Caco-2 (cell line): ENCODE measurements at places on chromosomes 16 and 17. TPM values are rescaled to one million over a fixed set of nuclear protein-coding genes. Genes with fewer than 3 reads are reported as not detected.

- no peak overlapping the region for H3K27ac ChIP-seq
- H3K4me3 ChIP-seq, result no peak overlapping the region
- no peak for DNase-seq
- H3K4me1 ChIP-seq, result no peaks in the 10 kb centered on the region
These were observed 1401.0 kb downstream of the CDH11 start for GRCh38 chr16:63720848-63721247.

GRCh38 chr17:49995055-49995738, at the start of gene DLX3:
DLX3 (minus strand) TSS chr17:49995224; CDS start chr17:49994998, 226 bp downstream.
- H3K4me3 ChIP-seq, result peak within 1 kb of the TSS; percentile 45
- DNase-seq, result peak; percentile 81
- H3K4me1 ChIP-seq, result no peaks in the 10 kb centered on the region
- H3K27me3 ChIP-seq, result no peaks in the 10 kb centered on the region
- no peaks in the 10 kb centered on the region for H3K36me3 ChIP-seq
- H3K27ac ChIP-seq, result peak within 1 kb of the TSS; percentile 78

GRCh38 chr17:32659419-32659842, 172.6 kb downstream of the CDK5R1 start:
- no peaks in the 10 kb centered on the region for H3K4me1 ChIP-seq
- peak; percentile 63 for DNase-seq

The GPR139 gene
- total RNA-seq, result not detected in 2 replicates

DNA sequence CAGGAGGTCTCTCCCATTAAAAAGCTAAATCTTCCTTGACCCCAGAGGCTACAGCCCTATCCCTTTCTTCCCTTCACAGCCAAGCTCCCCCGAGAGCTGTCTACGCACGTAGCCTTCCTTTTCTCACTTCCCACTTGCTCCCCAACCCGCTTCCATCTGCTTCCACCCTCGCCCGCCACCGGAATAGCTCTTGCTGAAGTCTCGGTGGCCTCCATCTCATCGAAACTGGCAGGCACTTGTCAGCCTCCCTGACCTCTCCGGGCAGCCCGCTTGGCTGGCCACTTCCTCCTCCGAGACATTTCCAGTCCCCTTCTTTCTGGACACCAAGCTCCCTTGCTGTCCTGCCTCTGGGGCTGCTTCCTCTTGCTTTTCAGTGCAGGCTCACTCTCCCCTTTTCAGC, 10.7 kb upstream of the EPOP start:
- DNase-seq, result no peak
- no peaks in the 10 kb centered on the region for H3K36me3 ChIP-seq
- H3K4me1 ChIP-seq, result no peaks in the 10 kb centered on the region
- H3K4me3 ChIP-seq, result no peak overlapping the region

The C17orf78 gene
- total RNA-seq, result not detected in 2 replicates

The MT1G gene
- not detected in 2 replicates for total RNA-seq

DNA sequence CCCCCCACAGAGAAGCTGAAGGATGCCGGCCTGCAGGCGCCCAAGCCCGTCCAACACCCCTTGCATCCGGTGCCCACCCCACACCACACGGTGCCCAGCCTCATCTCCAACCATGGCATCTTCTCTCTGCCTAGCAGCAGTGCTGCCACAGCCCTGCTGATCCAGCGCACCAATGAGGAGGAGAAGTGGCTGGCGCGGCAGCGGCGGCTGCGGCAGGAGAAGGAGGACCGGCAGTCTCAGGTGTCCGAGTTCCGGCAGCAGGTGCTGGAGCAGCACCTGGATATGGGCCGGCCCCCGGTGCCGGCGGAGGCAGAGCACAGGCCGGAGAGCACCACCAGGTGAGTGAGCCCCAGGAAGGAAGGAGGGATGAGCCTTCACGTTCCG, 31.5 kb downstream of the GINS2 start:
- peaks cover 15% of the 10 kb centered on the region for H3K36me3 ChIP-seq
- no peak overlapping the region for H3K27ac ChIP-seq
- no peaks in the 10 kb centered on the region for H3K4me1 ChIP-seq
- no peaks in the 10 kb centered on the region for H3K27me3 ChIP-seq

GRCh38 chr17:27049104-27049784, 244.7 kb upstream of the WSB1 start:
- no peaks in the 10 kb centered on the region for H3K36me3 ChIP-seq
- H3K27ac ChIP-seq, result no peak overlapping the region
- H3K4me1 ChIP-seq, result no peaks in the 10 kb centered on the region; the same call in 1 of the 2 replicates
- no peak for DNase-seq
- no peaks in the 10 kb centered on the region for H3K27me3 ChIP-seq
- H3K4me3 ChIP-seq, result no peak overlapping the region

GRCh38 chr17:81940538-81941483, 3.7 kb upstream of the PYCR1 start:
- H3K27me3 ChIP-seq, result no peaks in the 10 kb centered on the region
- peak overlapping the region; percentile 51 for H3K27ac ChIP-seq
- no peak for DNase-seq
- peaks cover 9% of the 10 kb centered on the region for H3K4me1 ChIP-seq

The SLC6A2 gene
- not detected in 2 replicates for total RNA-seq

DNA sequence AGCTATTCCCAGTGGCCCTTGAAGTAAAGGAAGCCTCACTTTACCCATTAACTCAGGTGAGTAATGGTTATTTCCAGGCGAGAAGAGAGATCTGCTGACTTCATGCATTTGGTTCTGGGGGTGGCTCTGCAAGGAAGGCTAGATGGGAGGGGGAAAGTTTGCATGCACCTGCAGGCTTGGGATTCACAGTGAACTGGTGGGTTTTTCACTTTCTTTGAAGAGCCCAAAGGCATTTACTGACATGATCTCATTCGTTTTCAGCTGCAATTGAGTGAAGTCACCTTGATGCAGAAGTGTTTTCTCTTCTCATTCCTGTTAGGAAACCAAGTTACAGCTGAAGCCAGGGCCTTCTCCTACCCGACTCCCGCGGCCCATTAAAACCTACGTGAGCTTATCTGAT, 131.0 kb upstream of the N4BP1 start:
- H3K27me3 ChIP-seq, result no peaks in the 10 kb centered on the region
- no peak for DNase-seq
- H3K36me3 ChIP-seq, result no peaks in the 10 kb centered on the region
- H3K4me3 ChIP-seq, result no peak overlapping the region
- H3K4me1 ChIP-seq, result no peaks in the 10 kb centered on the region
- no peak overlapping the region for H3K27ac ChIP-seq

- no peak for DNase-seq
- H3K27me3 ChIP-seq, result no peaks in the 10 kb centered on the region
- no peaks in the 10 kb centered on the region for H3K36me3 ChIP-seq
- peaks cover 10% of the 10 kb centered on the region for H3K4me1 ChIP-seq
These were observed 21.2 kb downstream of the RDM1 start for GRCh38 chr17:35909408-35909807.

- no peaks in the 10 kb centered on the region for H3K27me3 ChIP-seq
- peak overlapping the region; percentile 8 for H3K27ac ChIP-seq
- no peak overlapping the region for H3K4me3 ChIP-seq
- peaks cover 13% of the 10 kb centered on the region; the same call in 1 of the 2 replicates for H3K4me1 ChIP-seq
- no peaks in the 10 kb centered on the region for H3K36me3 ChIP-seq
These were observed 35.7 kb downstream of the ESRP2 start for GRCh38 chr16:68200088-68200783.

- no peak overlapping the region for H3K4me3 ChIP-seq
- H3K27ac ChIP-seq, result peak overlapping the region; percentile 88
- no peaks in the 10 kb centered on the region for H3K27me3 ChIP-seq
- H3K4me1 ChIP-seq, result peaks cover 60% of the 10 kb centered on the region
- H3K36me3 ChIP-seq, result no peaks in the 10 kb centered on the region; the same call in 1 of the 2 replicates
These were observed 26.4 kb upstream of the PITPNA start for GRCh38 chr17:1588821-1589585.

GRCh38 chr17:19900809-19901208, 33.1 kb upstream of the ULK2 start:
- no peaks in the 10 kb centered on the region; the same call in 1 of the 2 replicates for H3K27me3 ChIP-seq
- DNase-seq, result no peak
- no peak overlapping the region for H3K27ac ChIP-seq
- H3K36me3 ChIP-seq, result peaks cover 4% of the 10 kb centered on the region; the same call in 1 of the 2 replicates
- H3K4me3 ChIP-seq, result no peak overlapping the region

GRCh38 chr16:17377360-17378324, 93.1 kb downstream of the XYLT1 start:
- no peaks in the 10 kb centered on the region for H3K27me3 ChIP-seq
- no peak overlapping the region for H3K27ac ChIP-seq
- DNase-seq, result no peak
- H3K4me1 ChIP-seq, result no peaks in the 10 kb centered on the region

The HS3ST3A1 gene
- 0.51 TPM in 1 of 2 replicates, not detected in the other for total RNA-seq

The CD300LF gene
- total RNA-seq, result 2.2 and 2.4 TPM in 2 replicates

DNA sequence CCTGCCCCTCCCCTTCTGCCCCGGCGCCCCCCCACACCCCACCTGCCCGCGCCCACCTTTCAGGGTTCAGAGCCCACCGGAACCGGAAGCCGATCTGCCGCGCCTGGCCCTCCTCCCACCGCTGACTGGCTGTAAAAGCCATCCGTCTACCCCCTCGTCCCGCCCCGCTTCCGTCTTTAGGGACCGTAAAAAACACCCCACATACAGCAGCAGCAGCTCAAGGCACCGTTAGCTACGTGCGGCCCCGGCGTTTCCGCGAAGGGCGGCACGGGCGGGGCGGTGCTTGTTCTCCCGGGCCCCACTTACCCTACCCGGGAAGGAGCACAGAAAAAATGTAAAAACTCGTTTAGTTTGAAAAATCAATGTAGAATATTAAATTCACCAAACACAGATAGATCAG, at the start of gene MRPL28:
Gene MRPL28, minus strand, starts transcription at position 96 of the 400 bp plus-strand sequence. CDS start 320 bp downstream, outside the sequence.
- peak within 1 kb of the TSS; percentile 38 for H3K4me3 ChIP-seq
- no peaks in the 10 kb centered on the region for H3K4me1 ChIP-seq
- peak; percentile 92 for DNase-seq
- H3K27me3 ChIP-seq, result no peaks in the 10 kb centered on the region
- H3K27ac ChIP-seq, result peak within 1 kb of the TSS; percentile 96

- peaks cover 15% of the 10 kb centered on the region for H3K4me1 ChIP-seq
- H3K27me3 ChIP-seq, result no peaks in the 10 kb centered on the region
These were observed 462.0 kb upstream of the MAF start for GRCh38 chr16:80062361-80063030.

DNA sequence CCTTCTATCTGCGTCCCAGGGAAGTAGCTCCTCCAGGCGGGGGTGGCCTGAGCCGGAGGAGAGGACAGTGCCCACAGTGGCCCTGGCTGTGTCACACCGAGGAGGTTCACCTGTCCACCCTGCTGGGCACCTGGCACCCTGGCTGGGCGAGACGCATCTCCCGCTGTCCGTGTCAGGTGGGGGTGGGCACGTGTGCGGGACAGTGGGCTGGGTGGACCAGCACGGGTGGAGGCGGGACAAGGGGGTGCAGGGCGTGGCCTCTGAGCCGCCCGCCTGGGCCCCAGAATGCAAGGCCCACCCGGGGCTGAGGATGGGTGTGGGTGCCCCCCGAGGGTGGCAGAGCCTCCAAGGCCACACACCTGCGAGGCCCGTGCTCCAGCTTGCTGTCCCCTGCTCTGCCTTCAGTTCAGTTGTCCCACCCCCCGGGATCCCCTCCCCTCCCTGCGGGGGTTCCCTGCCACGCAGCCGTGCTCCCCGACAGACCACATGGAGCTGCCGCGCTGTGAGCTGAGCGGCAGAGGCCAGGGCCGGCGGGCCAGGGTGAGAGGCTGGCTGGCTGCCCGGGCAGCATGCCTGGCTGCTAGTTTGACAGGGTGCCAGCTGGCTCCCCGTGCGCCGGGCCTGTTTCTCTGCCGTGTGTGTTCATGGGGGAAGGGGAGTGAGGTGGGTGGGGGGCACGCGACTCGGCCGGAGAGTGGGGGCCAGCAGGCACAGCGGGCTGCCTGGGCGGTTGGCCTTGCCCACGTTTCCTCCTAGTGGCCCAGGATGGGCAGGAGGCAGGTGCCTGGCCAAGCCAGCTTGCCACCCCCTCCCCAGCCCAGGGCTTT, 33.9 kb downstream of the BAHCC1 start:
- no peaks in the 10 kb centered on the region; the same call in 1 of the 2 replicates for H3K4me1 ChIP-seq
- H3K4me3 ChIP-seq, result no peak overlapping the region
- no peaks in the 10 kb centered on the region for H3K36me3 ChIP-seq
- H3K27me3 ChIP-seq, result no peaks in the 10 kb centered on the region

The GLTPD2 gene
- 11.8 and 15.6 TPM in 2 replicates for total RNA-seq

GRCh38 chr16:30570636-30571444, 674 bp downstream of the ZNF688 start:
- H3K36me3 ChIP-seq, result no peaks in the 10 kb centered on the region
- H3K4me3 ChIP-seq, result peak overlapping the region; percentile 77
- peak overlapping the region; percentile 93 for H3K27ac ChIP-seq
- H3K4me1 ChIP-seq, result no peaks in the 10 kb centered on the region
- no peak for DNase-seq

DNA sequence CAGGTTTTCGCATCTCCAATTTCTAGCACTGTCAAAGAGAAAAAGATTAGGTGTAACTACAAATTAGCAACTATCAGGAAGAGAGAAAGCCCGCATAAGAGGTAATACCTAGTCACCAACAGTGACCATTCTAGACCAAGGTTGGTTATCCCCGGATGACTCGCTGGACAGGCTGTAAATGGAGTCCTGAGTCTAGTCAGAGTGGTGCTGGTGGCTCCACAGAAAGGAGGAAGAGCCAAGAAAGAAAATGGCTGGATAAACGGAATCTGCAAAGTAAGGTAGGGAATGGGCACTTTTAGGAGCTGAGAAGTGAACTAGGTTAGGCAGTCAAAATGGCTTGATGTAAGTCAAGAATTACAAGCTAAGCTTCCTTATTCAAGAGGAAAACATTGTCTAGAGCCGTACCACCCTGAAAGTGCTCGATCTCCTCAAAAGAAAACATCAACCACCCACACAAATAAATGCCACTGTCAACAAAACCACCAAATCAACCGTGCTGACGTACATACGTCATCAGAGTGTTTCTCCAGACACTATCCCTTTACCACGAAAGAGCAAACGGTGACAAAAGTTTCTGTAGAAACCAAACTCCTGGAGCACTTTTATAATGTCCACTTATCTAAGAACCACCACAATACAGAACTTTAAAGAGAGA, 2.2 kb downstream of the GSPT1 start:
- peak; percentile 7 for DNase-seq
- no peaks in the 10 kb centered on the region for H3K27me3 ChIP-seq
- H3K27ac ChIP-seq, result peak overlapping the region; percentile 67
- no peaks in the 10 kb centered on the region for H3K4me1 ChIP-seq
- no peaks in the 10 kb centered on the region for H3K36me3 ChIP-seq

GRCh38 chr17:1774390-1775176, 12.7 kb downstream of the SERPINF1 start:
- peak overlapping the region; percentile 32 for H3K27ac ChIP-seq
- no peaks in the 10 kb centered on the region for H3K27me3 ChIP-seq
- H3K4me1 ChIP-seq, result peaks cover 25% of the 10 kb centered on the region
- no peaks in the 10 kb centered on the region; the same call in 1 of the 2 replicates for H3K36me3 ChIP-seq
- no peak overlapping the region for H3K4me3 ChIP-seq
- DNase-seq, result no peak

The IRX5 gene
- 27.7 and 28.7 TPM in 2 replicates for total RNA-seq

DNA sequence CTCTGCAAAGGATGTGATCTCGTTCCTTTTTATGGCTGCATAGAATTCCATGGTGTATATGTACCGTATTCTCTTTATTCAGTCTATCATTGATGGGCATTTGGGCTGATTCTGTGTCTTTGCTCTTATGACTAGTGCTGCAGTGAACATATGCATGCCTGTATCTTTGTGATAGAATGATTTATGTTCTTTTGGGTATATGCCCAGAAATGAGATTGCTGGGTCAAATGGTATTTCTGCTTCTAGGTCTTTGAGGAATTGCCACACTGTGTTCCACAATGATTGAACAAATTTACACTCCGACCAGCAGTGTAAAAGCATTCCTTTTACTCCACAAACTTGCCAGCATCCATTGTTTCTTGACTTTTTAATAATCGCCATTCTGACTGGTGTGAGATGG, 60.2 kb upstream of the ADORA2B start:
- no peak for DNase-seq
- H3K4me3 ChIP-seq, result no peak overlapping the region
- H3K27me3 ChIP-seq, result no peaks in the 10 kb centered on the region
- no peaks in the 10 kb centered on the region for H3K4me1 ChIP-seq
- H3K27ac ChIP-seq, result no peak overlapping the region
- no peaks in the 10 kb centered on the region for H3K36me3 ChIP-seq

- DNase-seq, result no peak
- peak overlapping the region; percentile 35 for H3K27ac ChIP-seq
- H3K36me3 ChIP-seq, result no peaks in the 10 kb centered on the region; the same call in 1 of the 2 replicates
- H3K27me3 ChIP-seq, result no peaks in the 10 kb centered on the region
- H3K4me1 ChIP-seq, result peaks cover 39% of the 10 kb centered on the region
These were observed 87.3 kb upstream of the CORO6 start for GRCh38 chr17:29709866-29710519.

The CCDC200 gene
- not detected in 2 replicates for total RNA-seq
